ENCODE measurements at places on chromosomes 12 and 14.

- peak; percentile 16 for DNase-seq
Measured at GRCh38 chr14:94598816-94599655, 13.2 kb upstream of the SERPINA3 start.

- DNase-seq = no peak
Measured at GRCh38 chr14:51145246-51145645, 50.3 kb upstream of the TRIM9 start.

GRCh38 chr12:22610131-22610530, 14.8 kb upstream of the ETNK1 start:
- no peak for DNase-seq

- DNase-seq = no peak
Measured at GRCh38 chr12:86634456-86635410, 378.5 kb upstream of the MGAT4C start.

DNA sequence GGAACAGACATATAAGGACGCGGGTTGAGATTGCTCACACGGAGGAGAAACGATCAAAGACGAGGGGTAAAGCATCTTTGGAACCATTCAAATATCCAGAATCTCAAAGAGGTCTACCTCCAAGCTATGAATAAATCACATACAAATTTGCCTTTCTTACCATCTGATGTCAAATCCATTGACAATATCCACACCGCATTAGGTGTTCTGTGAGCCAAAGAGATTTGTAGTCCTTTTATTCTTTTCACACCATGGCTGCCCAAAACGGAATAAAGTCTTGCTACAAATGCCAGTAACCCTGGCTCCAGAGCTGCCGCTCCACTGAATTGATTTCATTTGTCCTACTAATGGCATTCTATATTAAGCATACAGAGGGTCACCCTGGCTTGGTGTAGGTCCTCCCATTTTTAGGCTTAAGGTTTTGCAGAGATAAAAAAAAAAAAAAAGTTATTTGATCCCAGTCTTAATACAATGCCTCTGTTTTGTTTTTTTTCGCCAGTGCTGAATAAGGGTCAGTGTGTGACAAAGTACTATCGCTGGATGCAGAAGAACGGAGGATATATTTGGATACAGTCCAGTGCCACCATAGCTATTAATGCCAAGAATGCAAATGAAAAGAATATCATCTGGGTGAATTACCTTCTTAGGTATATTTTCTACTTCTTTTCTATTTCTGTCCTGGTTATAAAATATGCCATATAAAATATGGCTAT, 157.3 kb downstream of the EGLN3 start:
- DNase-seq = no peak

DNA sequence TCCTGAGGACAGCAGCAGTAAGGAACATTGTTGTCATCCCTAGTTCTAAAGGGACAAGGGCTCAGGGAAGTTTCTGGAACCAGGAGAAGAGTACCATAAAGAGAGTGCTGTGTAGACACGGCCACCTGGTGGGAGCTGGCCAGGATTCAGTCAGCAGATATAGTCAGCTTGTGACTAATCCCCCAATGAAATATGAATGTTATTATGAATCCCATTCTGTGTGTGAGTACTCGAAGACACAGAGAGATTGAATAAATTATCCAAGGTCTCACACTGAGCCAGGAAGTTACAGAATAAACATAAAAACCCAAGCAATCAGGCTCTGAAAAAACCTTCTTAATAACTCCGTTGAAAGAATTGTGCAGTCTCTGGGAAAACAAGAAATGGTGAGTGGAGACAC, 1359.5 kb downstream of the AACS start:
- DNase-seq = no peak

- DNase-seq = no peak
Measured at GRCh38 chr14:101476258-101476915, 84.9 kb upstream of the DIO3 start.

DNA sequence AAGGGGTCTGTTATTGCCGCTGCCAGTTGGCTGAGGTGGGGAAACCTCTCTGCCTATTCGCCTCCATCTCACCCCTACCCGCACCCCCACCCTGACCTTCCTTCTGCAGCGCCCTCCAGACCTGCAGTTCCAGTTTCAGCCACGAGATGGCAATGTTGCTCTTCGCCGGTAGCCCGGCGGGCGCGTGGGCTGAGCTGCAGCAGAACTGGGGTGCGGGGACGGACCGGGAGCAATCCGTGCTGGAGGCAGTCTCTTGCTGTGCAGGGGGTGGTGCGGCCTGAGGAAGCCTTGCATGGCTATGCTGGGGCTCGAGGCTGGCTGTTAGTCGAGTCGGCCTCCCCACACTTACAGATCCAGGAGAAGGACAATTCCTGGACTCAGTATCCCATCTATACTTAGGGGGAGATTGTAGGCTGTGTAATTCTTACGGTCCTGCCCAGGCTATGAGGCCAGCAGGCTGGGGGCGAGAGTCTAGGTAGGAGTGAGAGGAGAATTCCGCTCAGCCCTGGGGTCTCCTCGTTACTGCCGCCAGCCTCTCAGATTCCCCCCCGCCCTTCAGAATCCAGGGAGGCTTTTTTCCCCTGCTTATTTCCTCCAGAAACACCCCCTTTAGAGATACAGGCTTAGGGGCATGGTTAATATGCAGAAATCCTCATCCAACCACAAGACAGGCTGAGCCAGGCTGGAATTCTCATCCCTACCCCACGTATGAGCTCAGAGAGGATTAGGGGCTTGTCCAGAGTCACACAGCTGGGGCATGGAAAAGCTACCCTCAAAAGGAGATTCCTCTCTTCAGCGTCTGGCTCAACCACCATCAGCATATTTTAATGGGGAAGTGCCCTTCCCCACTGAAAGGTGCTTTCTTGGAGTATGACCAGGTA, 118.2 kb downstream of the AACS start:
- DNase-seq = peak; percentile 67

DNA sequence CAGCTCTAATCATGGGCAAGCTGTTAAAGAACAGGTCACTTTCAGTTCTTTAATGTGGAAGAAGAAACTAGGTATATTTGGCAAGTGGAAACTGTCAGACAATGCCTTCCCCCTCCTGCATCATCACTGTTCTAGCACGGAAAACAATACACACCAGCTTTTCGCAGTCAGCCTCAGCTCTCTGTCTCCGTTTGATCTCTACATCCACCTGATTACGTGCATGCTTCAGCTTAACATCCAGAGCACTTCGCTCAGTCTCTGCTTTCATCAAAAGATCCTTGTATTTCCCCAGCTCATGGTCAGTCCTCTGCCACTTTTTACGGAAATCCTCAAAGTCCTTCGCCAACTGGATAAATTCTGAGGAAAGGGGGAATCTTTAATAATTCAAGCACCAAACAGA, 19.0 kb downstream of the RACGAP1 start:
- DNase-seq = no peak

DNA sequence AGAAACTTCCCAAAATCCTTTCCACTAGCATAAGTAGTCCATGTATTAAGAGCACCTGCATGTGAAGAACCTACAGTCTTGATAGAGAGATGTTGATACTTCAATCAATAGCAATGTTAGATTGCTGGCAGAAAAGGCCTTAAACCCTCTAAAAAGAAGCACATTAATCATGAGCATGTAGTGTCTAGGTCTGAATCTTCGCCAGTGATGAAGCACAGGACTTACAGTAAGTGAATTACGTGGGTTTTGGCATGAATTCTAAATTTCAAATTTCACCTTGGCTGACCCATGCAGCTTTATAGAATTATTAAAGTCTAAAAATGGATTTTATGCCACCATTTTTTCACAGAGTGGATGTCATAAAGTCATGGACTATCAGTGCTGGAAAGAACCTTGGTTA, 791.6 kb upstream of the NOVA1 start:
- DNase-seq = no peak

DNA sequence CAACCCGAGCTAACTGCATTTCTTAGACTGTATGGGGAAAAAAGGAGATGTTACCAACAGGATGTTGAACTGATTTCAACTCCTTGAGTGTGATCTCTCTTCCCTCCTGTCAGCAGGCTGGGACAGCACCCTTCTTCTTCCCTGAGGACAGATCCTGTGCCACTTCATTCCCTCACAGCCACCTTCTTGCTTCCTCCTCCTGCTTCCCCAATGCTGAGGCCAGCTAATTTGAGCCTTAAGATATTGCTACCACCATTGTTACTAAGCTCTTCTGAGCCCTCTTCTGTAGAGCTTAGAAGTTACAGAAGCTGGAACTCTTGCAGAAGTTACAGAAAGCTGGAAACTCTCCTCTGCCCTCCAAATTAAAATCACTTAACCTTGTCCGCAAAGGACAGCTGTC, 88.8 kb downstream of the SPTSSA start:
- no peak for DNase-seq

GRCh38 chr12:55068416-55069010, 48.7 kb downstream of the NEUROD4 start:
- peak; percentile 59 for DNase-seq

DNA sequence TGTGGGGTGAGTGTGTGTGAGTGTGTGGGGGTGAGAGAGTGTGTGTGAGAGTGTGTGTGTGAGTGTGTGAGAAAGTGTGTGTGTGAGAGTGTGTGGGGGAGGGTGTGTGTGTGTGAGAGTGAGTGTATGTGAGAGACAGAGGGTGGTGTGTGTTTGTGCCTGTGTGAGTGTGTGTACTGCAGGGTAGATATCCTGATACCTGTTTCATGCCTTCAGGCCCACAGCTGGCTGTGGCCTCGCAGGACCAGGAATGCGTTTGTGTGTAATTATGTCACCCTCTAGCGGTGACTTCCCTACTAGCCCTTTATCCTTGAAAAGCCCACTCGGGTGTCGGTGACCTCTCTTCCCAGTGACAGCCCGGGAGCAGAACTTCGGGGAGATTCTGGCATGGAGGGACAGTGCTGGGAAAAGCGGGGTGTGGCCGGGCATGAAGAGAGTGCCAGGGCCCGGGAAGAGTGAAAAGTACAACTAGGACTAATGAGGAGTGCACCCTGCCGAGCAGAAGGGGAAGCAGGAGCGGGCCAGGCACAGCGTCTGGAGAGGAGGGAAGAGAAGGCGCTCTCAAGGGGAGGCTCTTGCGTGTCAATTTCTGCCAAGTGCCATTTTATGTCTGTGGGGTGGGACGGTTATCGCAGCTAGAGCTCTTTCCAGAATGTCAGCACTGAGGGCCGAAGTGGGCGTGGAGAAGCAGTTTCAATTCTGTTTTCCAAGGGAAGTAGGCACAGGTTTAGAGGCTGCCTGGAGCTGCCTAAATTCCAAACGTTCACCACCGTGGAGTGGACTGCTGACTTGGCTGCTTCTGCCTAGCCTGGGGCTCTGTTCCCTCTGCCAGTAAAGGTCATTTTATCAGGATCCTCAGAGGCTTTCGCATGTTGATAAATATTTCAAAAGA, 11.0 kb upstream of the FBXL14 start:
- DNase-seq = peak; percentile 80

- no peak for DNase-seq
Measured at GRCh38 chr12:49909356-49909755, 5.7 kb upstream of the FAIM2 start.

- DNase-seq = no peak
Measured at GRCh38 chr12:18382236-18382885, 121.0 kb downstream of the PIK3C2G start.

DNA sequence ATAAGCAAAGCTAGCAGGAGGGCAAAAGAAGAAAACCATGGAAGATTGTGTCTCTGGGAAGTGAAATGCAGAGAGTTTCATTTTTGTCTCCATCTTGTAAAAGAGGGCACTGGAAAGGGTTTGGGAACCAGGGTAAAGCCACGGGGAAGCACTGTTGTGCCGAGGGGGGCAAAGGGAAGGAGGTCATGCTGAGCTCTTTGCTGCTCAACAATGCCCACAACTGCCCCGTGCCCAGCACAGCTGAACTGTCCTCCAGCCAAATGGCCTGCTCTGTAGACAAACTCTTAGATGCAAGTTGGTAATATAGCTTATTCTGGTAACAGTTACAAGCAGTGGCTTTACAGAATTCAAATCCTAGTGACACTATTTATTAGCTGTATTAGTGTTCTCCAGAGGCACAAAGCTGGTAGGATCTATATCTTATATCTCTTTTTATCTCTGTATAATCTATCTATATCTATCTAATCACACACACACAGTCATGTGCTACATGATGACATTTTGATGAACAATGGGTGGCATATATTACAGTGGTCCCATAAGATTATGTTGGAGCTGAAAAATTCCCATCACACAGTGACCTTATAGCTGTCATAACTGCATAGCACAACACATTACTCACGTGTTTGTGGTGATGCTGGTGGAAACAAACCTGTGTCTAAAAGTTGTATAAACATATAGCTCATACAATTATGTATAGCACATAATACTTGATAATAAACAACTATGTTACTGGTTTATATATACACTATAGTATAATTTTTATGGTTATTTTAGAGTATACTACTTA, 203.4 kb upstream of the DDHD1 start:
- DNase-seq = no peak

GRCh38 chr12:27960821-27961220, 11.7 kb downstream of the PTHLH start:
- no peak for DNase-seq

DNA sequence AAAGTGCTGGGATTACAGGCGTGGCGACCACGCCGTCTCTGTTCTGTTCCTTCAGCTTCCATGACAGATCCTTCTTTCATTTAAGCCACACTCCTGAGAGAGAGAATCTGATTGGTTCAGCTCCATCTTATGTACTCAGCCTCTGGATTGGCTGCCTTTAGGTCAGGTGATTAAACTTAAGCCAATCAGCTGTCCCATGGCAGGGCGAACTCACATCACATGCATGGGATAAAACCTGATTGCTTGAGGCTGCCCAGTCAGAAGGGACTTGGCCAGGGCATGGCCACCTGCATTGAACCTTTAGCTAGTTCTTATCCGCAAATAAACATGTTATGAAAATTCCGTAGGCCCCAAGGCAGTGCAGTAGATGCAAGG, 274.2 kb downstream of the SUDS3 start:
- no peak for DNase-seq

GRCh38 chr14:61746881-61747280, 15.3 kb upstream of the SNAPC1 start:
- no peak for DNase-seq

GRCh38 chr14:33986804-33987203, 35.9 kb upstream of the EGLN3 start:
- no peak for DNase-seq

GRCh38 chr12:78209846-78210505, 379.3 kb downstream of the NAV3 start:
- DNase-seq = no peak

- DNase-seq = no peak
Measured at GRCh38 chr12:53956914-53957536, 2.3 kb downstream of the HOXC12 start.

GRCh38 chr14:53608369-53608768, 348.3 kb downstream of the BMP4 start:
- no peak for DNase-seq

GRCh38 chr12:1503281-1503711, 91.1 kb downstream of the FBXL14 start:
- no peak for DNase-seq

- no peak for DNase-seq
Measured at GRCh38 chr14:50792051-50792477, 38.9 kb downstream of the NIN start.

- DNase-seq = no peak
Measured at GRCh38 chr14:104235686-104236085, 97.3 kb downstream of the KIF26A start.

DNA sequence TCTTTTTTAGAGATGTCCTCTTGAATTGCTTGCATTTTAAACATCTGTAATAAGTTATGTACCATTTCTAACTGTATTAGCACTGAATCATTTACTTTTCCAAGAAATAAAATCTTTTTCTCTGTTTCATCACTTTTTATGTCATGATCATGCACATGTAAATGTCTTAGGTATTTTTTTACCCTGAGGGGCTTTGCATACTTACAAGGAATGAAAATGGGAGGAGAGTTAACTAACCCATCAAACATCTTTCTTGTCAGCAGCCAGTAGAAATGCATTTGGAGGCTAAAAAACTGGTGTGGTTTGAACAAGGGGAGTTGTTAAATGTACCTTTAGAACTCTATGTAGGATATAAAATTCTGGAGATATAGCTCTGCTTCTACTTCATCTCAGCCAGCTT, 1080.3 kb downstream of the GALC start:
- no peak for DNase-seq

Data from NCI-H1105 treated with DMSO at 0.1 percent for 48 hours (cell line).